Epithelial cell of proximal tubule (primary cell): ENCODE measurements at places on chromosomes 7 and 10. TPM values are rescaled to one million over a fixed set of nuclear protein-coding genes. Genes with fewer than 3 reads are reported as not detected.

The CNPY1 gene
- total RNA-seq: not detected in 2 replicates

The CNNM1 gene
- 0.22 and 0.63 TPM in 2 replicates for total RNA-seq

The METTL27 gene
- 8.4 and 13.7 TPM in 2 replicates for total RNA-seq

The CCAR1 gene
- 45.1 and 63.2 TPM in 2 replicates for total RNA-seq

The ST8SIA6 gene
- total RNA-seq: 0.23 TPM in 1 of 2 replicates, not detected in the other

The CACNA2D1 gene
- total RNA-seq: 3.5 and 6.1 TPM in 2 replicates

The ABLIM1 gene
- 12.4 and 30.2 TPM in 2 replicates for total RNA-seq

The COL17A1 gene
- total RNA-seq: 1.7 and 2.3 TPM in 2 replicates

The SLC39A12 gene
- not detected in 2 replicates for total RNA-seq

The RAMP3 gene
- not detected in 2 replicates for total RNA-seq

The PLXNA4 gene
- total RNA-seq: not detected in 2 replicates

The NME8 gene
- total RNA-seq: not detected in 2 replicates

The ETV1 gene
- 5.1 and 5.8 TPM in 2 replicates for total RNA-seq

The HECW1 gene
- not detected in 2 replicates for total RNA-seq

The BAG3 gene
- total RNA-seq: 39.1 and 55.1 TPM in 2 replicates

The C10orf67 gene
- total RNA-seq: 0.40 and 0.43 TPM in 2 replicates

The POLR2J2 gene
- 1.3 TPM in 1 of 2 replicates, not detected in the other for total RNA-seq

The SLC26A4 gene
- 0.35 and 0.43 TPM in 2 replicates for total RNA-seq

The RADIL gene
- total RNA-seq: 1.2 and 2.4 TPM in 2 replicates

The EXOC4 gene
- total RNA-seq: 27.1 and 41.3 TPM in 2 replicates

The PRKAR1B gene
- total RNA-seq: 12.2 and 23.0 TPM in 2 replicates

The CDNF gene
- total RNA-seq: 0.29 TPM in 1 of 2 replicates, not detected in the other

The NPFFR1 gene
- total RNA-seq: 0.14 TPM in 1 of 2 replicates, not detected in the other

The TWIST1 gene
- 0.22 TPM in 1 of 2 replicates, not detected in the other for total RNA-seq
